ENCODE measurements at places on chromosomes 11 and 22.

DNA sequence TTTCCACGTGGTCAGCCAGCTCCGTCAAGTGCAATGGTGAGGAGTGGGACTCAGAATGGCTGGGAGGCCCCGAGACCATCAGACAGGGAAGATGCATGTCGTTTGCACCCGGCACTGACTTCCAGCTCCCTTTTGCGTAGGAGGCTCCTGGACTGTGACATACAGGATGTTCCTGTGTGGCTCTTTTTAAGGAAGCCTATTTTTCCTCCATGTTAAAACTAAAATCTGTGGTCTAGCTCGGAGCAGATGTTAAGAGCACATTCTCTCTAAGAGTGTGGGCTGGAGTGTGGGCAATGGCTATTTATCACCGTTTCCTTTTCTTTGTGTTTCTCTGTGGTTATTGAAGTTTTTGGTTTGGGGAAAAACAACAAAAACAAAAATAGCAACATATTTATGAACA lies 40.9 kb upstream of the AMPD3 start:
- DNase-seq, result no peak

DNA sequence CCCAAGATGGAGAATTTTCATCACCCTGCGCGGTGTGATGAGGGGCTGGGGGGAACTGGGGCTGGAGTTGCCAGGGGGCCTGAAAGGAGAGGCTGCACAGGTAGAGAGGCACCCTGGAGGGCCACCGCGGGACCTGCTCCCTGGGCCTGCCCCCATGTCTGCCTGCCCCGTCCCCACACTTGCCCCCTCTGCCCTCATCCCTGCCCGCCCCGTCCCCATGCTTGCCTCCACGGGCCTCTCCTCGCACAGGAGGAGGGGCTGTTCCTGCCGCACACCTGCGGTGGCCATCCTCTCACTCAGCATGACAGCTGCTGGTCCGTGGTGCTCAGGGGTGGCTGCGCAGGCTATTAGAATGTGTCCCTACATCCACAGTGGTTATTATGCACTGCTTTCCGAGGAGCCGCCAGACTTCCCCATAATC lies 43.5 kb downstream of the LINC01488 start:
- no peak for DNase-seq

- no peak for DNase-seq
These were observed 289.7 kb downstream of the BRD1 start for GRCh38 chr22:49538006-49538405.

DNA sequence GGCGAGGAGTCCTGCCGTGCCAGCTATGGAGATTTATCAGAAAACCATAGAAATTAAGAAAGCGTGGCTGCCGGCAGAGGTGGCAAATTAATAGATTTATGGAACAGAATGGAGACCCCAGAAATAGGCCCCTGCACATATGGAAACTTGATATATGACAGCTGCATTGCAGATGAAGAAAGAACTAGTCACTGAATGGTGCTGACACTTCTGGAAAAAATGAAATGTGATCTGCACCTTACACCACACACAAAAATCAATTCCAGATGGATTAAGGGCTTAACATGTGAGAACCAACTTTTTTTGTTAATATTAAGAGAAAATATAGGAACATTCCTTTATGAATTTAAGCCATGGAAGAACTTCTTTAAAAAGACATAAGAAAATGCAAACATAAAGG lies 40.3 kb upstream of the TSKU start:
- no peak for DNase-seq

GRCh38 chr11:33151399-33151798 lies 9.9 kb downstream of the CSTF3 start:
- no peak for DNase-seq
